Left ventricle myocardium inferior (tissue), 1 donor: ENCODE measurements at places on chromosomes 3 and 15.
A peak's percentile ranks its signal among the peaks of the same experiment; 100 is the strongest.

- no peak for DNase-seq
Measured at GRCh38 chr3:137787529-137787928, 23.4 kb downstream of the SOX14 start.

- no peak for DNase-seq
Measured at GRCh38 chr15:49047456-49047855, 1.2 kb upstream of the SECISBP2L start.

DNA sequence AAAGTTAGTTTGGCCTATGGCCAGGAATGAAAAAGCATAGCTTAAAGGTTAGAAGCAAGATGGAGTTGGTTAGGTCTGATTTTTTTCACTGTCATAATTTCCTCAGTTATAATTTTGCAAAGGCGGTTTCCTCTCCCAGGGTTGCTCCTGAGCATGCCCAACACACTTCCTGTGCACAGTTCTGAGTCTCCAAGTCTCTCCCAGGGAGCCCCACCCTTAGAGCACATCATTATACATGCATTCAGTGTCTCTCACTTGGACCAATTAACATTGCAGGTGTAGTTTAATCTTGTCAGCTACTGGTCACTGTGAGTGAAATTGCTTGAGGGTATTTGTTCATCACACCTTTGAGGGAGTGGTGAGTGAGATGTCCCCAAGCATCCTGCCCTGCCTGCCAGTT is 96.0 kb upstream of the ATP10A start:
- no peak for DNase-seq

DNA sequence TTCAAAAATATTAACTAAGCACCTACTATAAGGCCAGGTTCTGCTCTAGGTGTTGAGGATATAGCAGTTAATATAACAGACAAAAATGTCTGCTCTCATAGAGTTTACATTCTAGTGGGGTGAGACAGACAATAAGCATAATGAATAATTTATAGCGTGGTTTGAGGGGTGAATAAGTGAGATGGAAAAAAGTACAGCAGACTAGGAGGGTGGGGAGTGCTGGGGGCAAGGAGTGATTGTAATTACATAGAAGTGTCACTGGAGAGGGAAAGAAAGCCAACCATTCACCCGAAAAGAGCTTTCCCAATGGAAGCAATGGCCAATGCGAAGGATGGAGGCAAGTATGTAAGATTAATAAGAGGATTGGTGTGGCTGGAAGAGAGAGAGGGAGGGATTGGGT is 552.9 kb upstream of the KCNMB2 start:
- DNase-seq: no peak

- peak; percentile 70 for DNase-seq
Measured at GRCh38 chr3:60610441-60611112, 640.7 kb downstream of the FHIT start.

DNA sequence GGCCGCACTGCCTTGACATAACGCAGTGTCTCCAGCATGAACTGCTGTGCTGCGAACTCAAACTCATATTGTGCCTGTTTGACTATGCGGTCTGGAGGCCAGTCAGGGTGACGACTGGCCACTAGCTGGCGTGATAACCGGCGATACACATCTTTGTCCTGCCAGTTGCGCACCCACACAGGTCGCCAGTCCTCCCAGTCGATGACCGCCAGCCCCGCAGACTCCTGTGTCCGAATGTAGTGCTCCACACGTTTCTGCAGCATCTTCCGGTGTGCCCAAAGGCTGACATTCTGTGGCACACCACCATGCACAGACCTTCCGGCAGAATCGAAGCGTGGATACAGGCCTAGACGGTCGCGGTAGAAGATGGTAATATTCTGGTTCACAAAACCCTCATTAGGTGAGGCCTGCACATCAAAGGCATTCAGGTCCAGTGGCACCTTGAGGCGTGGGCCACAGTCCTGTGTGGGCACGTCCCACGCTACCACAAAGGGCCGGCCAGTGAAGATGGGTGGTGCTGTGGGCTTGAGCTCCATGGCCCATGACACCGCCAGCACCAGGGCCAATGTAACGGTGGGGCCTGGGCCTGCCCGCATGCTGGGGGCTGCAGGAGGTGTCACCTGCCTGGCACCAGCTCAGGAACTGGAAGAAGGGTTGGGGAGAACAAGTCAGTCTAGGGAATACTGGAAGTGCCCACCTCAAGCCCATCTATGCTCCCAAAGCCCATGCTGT is 2.5 kb downstream of the HYAL2 start:
- DNase-seq: no peak

- DNase-seq: no peak
Measured at GRCh38 chr3:99721633-99722007, 83.2 kb downstream of the COL8A1 start.

- DNase-seq: no peak
Measured at GRCh38 chr15:45371546-45371945, 6.8 kb downstream of the GATM start.

DNA sequence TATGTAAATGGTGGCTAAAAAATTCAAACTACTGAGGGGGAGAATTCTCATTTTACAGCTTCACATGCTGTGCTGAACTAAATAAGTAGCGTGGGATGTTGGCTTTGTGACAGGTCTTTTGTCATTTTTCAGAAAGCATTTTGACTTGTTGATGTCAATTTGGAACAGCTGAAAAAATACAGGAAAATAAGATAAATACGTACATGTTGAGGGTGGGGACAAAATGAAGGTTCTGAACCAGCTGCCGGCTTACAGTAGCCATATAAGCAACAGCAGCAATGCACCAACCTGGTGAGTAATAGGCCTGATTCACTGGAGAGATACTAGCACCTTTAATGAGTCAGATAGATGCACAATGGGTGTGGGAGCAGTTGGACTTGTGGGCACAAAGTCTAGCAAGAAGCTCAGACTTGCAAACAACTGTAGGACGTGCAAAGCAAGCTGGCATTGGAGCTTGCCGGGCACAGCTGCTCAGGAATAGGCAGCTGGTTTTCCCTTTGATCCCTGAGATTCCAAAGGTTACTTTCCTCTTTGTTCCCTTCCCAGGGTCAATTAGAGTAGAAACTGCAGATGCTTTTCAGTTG is 12.9 kb downstream of the B3GNT5 start:
- no peak for DNase-seq

DNA sequence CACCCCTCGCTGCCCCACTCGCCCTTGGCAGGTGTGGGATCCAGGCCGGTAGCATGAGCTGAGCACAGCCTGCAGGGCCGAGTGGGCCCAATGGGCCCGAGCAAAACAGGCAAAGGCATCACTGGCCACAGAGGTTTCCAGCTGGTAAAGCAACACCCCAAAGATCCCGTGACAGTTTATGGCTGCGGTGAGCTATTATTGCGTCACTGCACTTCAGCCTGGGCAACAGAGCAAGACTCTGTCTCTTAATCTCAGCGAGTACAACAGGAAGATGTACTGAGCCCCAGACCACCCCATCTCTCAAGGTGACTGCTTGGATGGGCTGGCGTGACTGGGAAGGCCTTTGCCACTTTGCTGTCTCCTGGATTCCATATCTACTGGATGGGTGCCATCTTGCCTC is 4.3 kb downstream of the JMJD7 start:
- DNase-seq: no peak

GRCh38 chr3:160259589-160259988 is 34.4 kb downstream of the C3orf80 start:
- DNase-seq: no peak

DNA sequence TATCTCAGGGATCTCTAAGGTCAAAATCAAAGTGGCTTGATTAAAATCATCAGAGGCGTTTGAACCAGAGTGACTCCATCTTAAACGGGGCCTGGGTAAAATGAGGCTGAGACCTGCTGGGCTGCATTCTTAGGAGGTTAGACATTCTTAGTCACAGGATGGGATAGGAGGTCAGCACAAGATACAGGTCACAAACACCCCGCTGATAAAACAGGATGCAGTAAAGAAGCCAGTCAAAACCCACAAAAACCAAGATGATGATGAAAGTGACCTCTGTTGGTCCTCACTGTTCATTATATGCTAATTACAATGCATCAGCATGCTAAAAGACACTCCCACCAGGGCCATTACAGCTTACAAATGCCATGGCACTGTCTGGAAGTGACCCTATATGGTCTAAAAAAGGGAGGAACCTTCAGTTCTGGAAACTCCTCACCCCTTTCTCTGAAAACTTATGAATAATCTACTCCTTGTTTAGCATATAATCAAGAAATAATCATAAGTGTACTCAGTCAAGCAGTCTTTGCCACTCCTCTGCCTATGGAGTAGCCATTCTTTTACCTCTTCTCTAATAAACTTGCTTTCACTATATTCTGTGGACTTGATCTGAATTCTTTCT is 143.3 kb upstream of the SLCO3A1 start:
- no peak for DNase-seq

- DNase-seq: peak; percentile 52
Measured at GRCh38 chr15:31360843-31361763, 34.5 kb downstream of the KLF13 start.

- no peak for DNase-seq
Measured at GRCh38 chr3:176919836-176920765, 277.2 kb downstream of the TBL1XR1 start.

DNA sequence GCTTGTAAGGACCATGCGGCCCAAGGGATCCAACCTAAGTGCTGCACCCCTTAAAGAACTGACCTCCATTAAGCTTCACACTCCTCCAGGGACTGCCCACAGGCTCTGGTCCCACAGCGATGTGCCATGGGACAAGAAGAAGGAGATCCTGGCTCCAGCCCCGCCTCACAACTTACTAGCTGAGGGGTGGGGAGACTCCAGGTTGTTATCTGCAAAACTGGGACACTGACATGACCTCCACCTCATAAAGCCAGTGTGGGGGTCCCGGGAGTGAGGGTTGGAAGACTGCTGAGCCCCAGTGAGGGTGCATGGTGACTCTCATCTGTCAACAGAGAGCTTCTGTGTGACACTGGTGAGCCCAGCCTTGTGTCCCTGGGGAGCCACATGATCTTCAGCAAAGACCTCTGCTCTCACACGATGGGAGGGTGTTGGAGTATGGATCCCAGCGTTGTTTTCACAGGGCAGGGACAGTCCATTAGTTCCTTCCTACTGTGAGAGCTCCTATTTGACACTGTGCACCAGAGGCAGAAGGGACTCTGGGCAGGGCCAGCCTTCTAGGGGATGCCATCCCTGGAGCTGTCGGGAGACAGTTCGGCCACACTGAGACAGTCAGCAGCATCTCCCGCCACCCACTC is 26.7 kb downstream of the EAF1 start:
- DNase-seq: no peak

DNA sequence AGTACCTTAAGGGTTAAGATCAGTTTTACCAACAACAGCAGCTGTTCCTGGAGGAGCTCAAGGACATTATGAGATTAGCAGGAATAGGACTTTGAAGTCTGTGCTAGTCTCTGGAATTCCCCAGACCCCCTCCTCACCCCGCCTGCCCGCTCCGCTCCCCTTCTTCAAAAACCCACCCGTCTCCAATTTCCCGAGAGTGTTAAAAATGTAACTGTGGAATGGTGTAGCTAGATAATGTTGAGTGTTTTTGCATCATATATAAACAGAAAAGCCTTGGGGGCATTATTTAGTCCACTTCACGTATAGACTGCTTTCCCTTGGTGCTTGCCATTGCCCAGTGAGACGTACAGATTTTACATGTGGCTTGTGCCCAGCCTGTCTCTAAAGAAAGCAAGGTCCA is 65.0 kb upstream of the SEMA6D start:
- no peak for DNase-seq

DNA sequence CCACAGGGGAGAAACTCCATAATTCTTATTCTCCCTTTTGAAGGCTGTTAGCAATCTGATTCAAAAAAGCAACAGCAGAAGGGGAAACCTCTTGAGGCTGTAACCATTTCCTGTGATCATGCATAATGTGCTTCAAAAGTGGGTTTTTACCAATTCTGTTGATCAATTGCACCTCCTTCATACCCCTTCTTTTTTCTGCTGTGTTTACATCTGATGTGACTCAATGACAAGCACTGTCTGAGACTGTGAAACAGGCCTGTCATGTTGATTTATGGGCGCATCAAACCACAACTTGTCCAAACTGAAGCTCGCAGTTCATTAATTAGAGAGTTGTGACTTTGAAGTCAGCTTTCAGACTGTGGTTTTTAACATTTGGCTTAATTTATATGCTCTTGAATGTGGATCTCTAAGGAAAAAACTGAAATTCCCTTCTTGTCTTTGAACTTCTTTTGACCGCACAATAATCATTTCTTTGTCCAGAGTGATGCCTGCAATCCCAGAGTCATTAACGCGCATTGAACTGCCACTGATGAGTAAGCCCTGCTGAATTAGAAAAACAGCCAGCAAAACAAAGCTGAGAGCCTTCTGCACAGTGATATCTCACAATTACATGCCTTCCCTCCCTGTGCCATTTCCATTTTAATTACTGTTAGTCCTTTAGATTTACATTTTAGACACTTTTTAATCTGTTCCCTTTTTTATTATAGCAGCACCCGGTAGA is 532.8 kb downstream of the FOXP1 start:
- no peak for DNase-seq

- DNase-seq: no peak
Measured at GRCh38 chr15:56608140-56608778, 125.0 kb downstream of the ZNF280D start.

GRCh38 chr3:17387108-17387507 is 355.3 kb downstream of the TBC1D5 start:
- no peak for DNase-seq

DNA sequence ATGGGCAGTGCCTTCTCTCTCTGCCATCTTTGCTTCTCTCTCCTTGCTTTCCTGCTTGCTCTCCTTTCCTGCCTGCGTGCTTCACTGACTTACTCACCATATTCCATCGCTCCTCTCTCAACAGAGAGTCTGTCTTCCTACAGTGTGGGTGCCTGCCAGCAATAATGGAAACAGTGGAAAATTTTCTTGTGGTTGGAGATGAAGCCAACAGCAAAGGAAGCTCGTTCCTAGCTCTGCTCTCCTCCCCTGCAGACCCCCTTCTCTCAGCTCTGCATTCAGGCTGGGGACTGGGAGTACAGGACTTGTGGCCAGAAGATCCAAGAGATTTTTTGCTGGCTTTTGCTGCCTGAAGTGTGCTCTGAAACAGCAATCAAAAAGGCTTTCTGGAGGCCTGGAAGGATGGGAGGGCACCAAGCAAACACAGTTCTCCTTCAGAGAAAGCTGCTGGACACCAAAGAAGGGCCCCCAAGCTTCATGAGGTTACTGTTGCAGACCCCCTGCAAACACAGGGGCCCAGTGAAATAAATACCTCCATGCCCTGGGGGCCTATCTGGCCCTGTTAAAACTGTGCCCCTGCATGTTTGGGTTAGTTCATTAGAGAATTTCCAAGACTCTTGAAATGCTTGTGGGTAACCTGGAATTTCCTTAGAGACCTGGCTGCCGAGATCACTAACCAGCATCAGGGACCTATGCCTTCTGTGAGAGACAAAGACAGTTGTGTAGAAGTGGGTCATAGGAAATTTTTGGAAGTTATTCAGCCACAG is 149.9 kb upstream of the RASGRP1 start:
- DNase-seq: no peak

GRCh38 chr15:89632563-89633430 is 22.5 kb downstream of the KIF7 start:
- no peak for DNase-seq

DNA sequence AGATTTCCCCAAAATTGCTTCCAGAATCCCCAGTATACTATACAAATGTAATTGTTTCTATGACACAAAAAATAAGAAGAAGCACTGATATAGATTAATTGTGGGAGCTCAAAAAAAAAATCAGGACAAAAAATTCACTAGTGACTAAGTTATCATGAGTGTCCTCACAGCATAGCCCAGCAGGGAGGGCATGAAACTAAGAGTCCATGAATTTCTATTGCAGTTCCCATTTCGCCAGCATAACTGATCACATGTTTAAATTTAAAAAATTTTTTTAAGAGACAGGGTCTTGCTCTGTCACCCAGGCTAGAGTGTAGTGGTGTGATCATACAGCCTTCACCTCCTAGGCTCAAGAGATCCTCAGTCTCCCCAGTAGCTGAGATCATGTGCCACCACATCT is 10.6 kb downstream of the NCEH1 start:
- DNase-seq: no peak
